ENCODE measurements at places on chromosomes 5 and 9.
A peak's percentile ranks its signal among the peaks of the same experiment; 100 is the strongest.

GRCh38 chr5:76715486-76715735 lies 515 bp upstream of the F2R start:
- H3K4me1 ChIP-seq, result peaks cover 24% of the 10 kb centered on the region
- no peak overlapping the region for H3K27ac ChIP-seq
- peaks cover 33% of the 10 kb centered on the region for H3K27me3 ChIP-seq

GRCh38 chr5:123809594-123810221 lies 297.7 kb downstream of the CSNK1G3 start:
- peak overlapping the region; percentile 73 for H3K27ac ChIP-seq
- no peak for DNase-seq
- no peaks in the 10 kb centered on the region for H3K36me3 ChIP-seq
- peaks cover 87% of the 10 kb centered on the region for H3K4me1 ChIP-seq
- peak overlapping the region; percentile 69 for H3K4me3 ChIP-seq

GRCh38 chr5:121630402-121630801 lies 221.3 kb upstream of the FTMT start:
- H3K4me1 ChIP-seq, result peaks cover 9% of the 10 kb centered on the region
- H3K27ac ChIP-seq, result no peak overlapping the region
- H3K36me3 ChIP-seq, result no peaks in the 10 kb centered on the region
- no peak for DNase-seq

GRCh38 chr9:105258225-105258737 lies 13.8 kb downstream of the SLC44A1 start:
- peaks cover 12% of the 10 kb centered on the region for H3K4me1 ChIP-seq
- no peak for DNase-seq
- no peaks in the 10 kb centered on the region for H3K36me3 ChIP-seq
- H3K27ac ChIP-seq, result no peak overlapping the region
- no peaks in the 10 kb centered on the region for H3K27me3 ChIP-seq

GRCh38 chr9:135796784-135797485 lies 95.0 kb downstream of the KCNT1 start:
- H3K27ac ChIP-seq, result no peak overlapping the region
- peaks cover 4% of the 10 kb centered on the region for H3K27me3 ChIP-seq
- DNase-seq, result no peak
- H3K4me1 ChIP-seq, result peaks cover 3% of the 10 kb centered on the region
- no peaks in the 10 kb centered on the region for H3K36me3 ChIP-seq

DNA sequence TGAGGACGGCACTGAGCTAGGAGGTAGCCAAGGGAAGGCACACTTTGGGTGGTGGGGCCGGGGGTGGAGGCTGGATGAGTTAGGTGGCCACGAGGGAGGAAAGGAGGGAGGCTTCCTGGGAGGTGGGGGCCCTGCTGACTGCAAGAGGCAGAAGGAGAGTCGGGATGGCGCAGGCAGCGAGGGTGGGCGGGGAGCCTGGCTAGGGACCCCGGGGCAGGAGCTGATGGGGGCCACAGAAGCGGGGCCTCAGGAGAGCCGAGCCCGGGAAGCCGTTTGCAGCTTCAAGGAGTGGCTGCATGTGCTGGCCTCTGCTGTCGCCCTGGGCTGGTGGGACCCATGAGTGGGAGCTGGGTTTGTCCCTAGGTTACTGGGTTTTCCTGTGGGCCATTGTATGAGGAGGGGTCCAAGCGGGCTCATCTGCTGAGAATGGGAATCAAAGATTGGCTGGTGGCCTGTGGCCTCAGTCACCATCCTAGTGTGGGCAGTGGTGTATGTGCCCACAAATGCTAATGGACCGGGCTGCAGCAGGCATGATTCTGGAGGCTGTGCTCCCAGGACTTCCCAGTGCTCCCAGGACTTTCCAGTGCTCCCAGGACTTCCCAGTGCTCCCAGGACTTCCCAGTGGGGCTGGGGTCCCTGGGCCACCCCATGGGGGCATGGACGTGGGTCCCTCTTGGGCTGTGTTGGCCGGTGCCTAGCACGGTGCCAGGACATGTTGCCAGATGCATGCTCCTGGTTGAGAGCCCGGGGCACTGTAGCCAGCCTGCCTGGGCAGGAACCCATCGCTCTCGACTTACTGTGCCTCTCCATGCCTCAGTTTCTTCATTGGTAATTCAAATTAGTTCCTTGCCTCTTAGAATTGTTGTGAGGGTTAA lies 40.2 kb downstream of the UNC5A start:
- peaks cover 3% of the 10 kb centered on the region for H3K4me1 ChIP-seq
- H3K36me3 ChIP-seq, result no peaks in the 10 kb centered on the region
- peak overlapping the region; percentile 28 for H3K27ac ChIP-seq
- DNase-seq, result no peak
- H3K27me3 ChIP-seq, result peaks cover 25% of the 10 kb centered on the region
- H3K4me3 ChIP-seq, result no peak overlapping the region

DNA sequence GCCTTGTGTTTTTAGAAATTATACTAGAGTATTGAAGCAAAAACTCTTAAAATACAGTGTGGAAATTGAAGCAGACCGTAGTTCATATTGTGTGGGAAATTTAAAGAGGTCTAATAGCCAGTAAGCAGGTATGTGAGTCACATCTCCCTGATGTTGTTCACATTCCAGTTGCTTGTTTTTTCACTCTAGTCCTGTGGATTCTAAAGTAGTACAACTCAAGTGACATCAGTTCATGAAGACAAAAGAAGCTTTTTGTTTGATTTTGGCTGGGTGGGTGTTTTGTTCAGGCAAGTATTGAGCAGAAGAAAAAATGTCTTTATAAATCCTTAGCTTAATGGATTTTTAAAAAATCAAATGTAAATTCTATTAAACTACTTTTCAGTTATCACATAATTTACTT lies 216.2 kb downstream of the MAN2A1 start:
- H3K27ac ChIP-seq, result no peak overlapping the region
- peaks cover 7% of the 10 kb centered on the region for H3K4me1 ChIP-seq
- DNase-seq, result no peak
- H3K27me3 ChIP-seq, result no peaks in the 10 kb centered on the region

DNA sequence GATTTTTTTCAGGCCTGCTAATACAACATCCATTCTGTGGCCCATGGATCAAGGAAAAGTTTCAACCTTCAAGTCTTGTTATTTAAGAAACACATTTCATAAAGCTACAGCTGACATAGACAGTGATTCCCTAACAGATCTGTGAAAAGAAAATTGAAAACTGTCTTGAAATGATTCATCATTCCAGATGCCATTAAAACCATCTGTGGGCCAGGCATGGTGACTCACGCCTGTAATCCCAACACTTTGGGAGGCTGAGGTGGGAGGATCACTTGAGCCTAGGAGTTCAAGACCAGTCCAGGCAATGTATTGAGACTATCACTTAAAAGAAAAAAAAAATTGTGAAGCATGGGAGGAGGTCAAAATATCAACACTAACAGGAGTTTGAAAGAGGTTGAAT lies 6.0 kb downstream of the RAPGEF6 start:
- DNase-seq, result no peak
- H3K27ac ChIP-seq, result no peak overlapping the region
- peak overlapping the region; percentile 52 for H3K4me3 ChIP-seq

DNA sequence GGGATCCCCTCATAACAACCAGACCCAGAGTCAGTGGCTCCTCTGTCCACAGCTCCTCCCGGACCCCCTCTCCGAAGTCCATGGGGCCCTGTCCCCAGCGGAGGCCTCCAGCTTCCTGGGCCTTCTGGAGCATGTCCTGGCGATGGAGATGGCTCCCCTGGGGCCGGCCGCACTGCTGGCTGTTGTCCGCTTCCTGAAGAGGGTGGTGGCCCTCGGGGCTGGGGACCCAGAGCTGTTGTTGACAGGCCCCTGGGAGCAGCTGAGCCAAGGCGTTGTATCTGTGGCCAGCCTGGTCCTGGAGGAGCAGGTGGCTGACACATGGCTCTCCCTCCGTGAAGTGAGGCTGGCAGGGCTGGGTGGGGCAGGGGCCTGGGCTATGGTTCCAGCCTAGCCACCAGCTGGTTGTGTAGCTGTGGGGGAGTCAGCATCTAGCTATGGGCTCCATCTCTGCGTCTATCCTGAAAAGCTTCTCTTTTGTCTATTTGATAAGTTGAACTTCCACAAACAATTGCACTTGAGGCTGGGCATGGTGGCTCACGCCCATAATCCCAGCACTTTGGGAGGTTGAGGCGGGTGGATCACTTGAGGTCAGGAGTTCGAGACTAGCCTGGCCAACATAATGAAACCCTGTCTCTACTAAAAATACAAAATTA lies 4.7 kb downstream of the ADGRD2 start:
- peaks cover 54% of the 10 kb centered on the region for H3K27me3 ChIP-seq
- DNase-seq, result no peak
- no peak overlapping the region for H3K27ac ChIP-seq
- no peak overlapping the region for H3K4me3 ChIP-seq
- no peaks in the 10 kb centered on the region for H3K36me3 ChIP-seq

DNA sequence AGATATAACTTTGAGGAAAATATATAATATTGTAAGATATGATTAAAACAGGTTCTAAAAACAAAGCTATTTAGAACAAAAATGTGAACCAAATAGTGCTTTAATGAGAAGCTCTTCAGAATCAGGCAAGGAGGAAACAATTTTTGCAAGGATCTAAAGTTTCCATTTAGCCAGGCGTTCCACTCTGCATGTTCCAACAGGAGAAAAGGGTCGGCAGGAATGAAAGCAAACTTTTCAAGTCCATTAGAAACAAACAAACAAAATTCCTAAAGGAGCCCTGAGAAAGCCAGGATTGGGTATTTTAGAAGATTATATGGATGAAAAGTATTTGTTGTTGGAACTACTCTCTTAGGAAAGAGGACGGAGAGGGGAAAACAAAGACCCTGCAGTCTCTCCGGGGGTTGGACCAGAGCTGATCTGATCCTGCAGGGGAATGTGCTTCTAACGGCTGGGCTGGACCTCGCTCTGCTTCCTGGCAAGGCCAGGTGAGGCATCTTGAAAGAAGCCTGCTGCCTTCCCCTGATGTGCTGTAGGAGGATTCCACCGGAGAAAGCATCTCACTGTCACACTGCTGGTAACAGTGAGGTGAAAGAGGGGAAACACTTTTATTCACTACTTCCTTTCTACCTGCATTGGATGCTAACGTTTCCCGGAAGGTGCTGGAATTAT lies 94.6 kb downstream of the PRRT1B start:
- DNase-seq, result no peak
- H3K4me3 ChIP-seq, result no peak overlapping the region
- no peaks in the 10 kb centered on the region for H3K4me1 ChIP-seq

GRCh38 chr9:80059979-80060378 lies 488.2 kb downstream of the TLE4 start:
- no peak for DNase-seq
- peaks cover 14% of the 10 kb centered on the region for H3K4me1 ChIP-seq
- no peak overlapping the region for H3K4me3 ChIP-seq
- H3K27ac ChIP-seq, result no peak overlapping the region
- no peaks in the 10 kb centered on the region for H3K27me3 ChIP-seq

GRCh38 chr5:166074582-166075481 lies 2216.6 kb upstream of the WWC1 start:
- H3K36me3 ChIP-seq, result no peaks in the 10 kb centered on the region
- H3K27me3 ChIP-seq, result no peaks in the 10 kb centered on the region
- H3K4me3 ChIP-seq, result no peak overlapping the region
- H3K4me1 ChIP-seq, result peaks cover 31% of the 10 kb centered on the region
- DNase-seq, result no peak

GRCh38 chr5:74643111-74643562 lies 2.6 kb upstream of the ENC1 start:
- no peaks in the 10 kb centered on the region for H3K27me3 ChIP-seq
- peaks cover 2% of the 10 kb centered on the region for H3K36me3 ChIP-seq
- DNase-seq, result no peak
- peaks cover 68% of the 10 kb centered on the region for H3K4me1 ChIP-seq
- peak overlapping the region; percentile 87 for H3K4me3 ChIP-seq

DNA sequence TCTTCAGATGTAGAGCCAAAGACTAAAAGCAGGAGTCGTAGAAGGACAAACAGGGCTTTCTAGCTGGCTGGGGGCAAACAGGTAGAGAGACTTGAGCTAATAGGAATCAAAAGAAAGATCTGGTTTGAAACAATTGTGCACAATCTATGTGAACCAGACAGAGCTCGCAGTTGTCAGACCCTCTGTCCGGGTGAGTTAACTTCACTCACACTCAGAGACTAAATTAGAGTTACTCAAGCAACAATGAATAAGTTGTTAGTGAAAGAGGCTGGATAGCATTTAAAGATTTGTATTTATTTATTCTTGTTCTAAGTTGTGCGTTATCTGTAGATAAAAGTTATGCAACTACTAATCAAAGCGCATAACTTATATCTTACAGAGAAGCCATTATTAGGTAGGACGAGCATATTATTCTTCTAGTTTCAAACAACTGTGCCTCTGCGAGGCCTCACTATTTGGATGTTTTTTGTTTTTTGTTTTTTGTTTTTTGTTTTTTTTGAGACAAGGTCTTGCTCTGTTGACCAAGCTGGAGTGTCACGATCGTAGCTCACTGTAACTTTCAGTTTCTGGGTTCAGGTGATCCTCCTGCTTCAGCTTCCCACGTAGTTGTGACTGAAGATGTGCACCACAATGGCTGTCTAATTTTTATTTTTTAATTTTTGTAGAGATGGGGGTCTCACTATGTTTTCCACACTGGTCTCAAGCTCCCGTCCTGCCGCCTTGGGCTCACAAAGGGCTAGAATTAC lies 13.2 kb upstream of the LNPEP start:
- H3K4me3 ChIP-seq, result no peak overlapping the region
- peaks cover 12% of the 10 kb centered on the region for H3K4me1 ChIP-seq
- H3K36me3 ChIP-seq, result no peaks in the 10 kb centered on the region

DNA sequence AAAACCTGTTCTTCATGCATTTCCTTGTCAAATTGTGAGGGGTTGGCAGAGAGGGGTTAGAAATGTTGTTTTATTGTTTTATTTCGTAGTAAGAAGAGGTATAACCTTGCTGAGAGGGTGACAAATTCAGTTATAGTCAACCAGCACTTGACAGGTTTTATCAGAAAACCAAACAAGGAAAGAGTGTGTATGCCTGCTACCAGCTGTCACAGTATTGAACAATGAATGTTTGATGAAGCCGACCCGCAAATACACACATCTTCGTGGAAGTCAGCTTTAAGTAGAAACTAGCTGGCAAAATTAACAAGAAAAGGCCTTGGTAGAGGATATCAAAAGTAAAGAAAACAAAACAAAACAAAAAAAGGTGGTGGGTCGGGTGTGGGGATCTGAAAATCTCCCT lies 214.6 kb upstream of the TLE4 start:
- H3K4me3 ChIP-seq, result no peak overlapping the region
- no peaks in the 10 kb centered on the region for H3K4me1 ChIP-seq
- DNase-seq, result no peak
- no peaks in the 10 kb centered on the region for H3K36me3 ChIP-seq
- H3K27ac ChIP-seq, result no peak overlapping the region

- H3K27ac ChIP-seq, result no peak overlapping the region
- H3K4me3 ChIP-seq, result peak overlapping the region; percentile 84
- no peaks in the 10 kb centered on the region for H3K36me3 ChIP-seq
- peaks cover 47% of the 10 kb centered on the region for H3K4me1 ChIP-seq
- H3K27me3 ChIP-seq, result no peaks in the 10 kb centered on the region
These were observed 4.1 kb upstream of the DNAJB5 start for GRCh38 chr9:34985311-34985899.

- peak; percentile 5 for DNase-seq
- no peaks in the 10 kb centered on the region for H3K27me3 ChIP-seq
- H3K4me1 ChIP-seq, result peaks cover 24% of the 10 kb centered on the region
- H3K4me3 ChIP-seq, result no peak overlapping the region
- no peak overlapping the region for H3K27ac ChIP-seq
These were observed 267.2 kb downstream of the RAB3C start for GRCh38 chr5:58849921-58850667.

Measured in neural crest cell (in vitro differentiated cells).